Activated naive CD4-positive, alpha-beta T cell treated with anti-CD3 and anti-CD28 coated beads, Interleukin-2, amount 50 U/mL, for 72 hours (primary cell): ENCODE measurements at places on chromosomes 13 and 19.

DNA sequence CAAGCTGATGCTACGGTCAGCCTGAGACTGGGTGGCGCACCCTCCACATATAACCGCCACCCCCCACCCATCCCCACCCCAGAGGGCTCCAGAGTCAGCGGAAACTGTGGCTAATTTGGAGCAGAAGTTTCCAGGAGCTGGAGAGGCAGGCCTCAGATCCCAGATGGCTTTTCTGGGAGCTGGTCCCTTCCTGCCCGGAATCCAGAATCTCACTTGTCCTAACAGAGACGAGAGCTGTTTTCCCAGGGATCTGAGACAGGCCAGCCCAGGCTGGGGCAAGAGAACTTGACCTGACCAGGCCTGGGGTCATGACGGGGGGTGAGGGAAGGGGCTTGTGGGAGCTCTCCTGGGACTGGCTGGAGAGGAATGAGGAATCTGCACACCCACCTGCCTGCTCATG lies 6.5 kb downstream of the EPHX3 start:
- no peak for DNase-seq

DNA sequence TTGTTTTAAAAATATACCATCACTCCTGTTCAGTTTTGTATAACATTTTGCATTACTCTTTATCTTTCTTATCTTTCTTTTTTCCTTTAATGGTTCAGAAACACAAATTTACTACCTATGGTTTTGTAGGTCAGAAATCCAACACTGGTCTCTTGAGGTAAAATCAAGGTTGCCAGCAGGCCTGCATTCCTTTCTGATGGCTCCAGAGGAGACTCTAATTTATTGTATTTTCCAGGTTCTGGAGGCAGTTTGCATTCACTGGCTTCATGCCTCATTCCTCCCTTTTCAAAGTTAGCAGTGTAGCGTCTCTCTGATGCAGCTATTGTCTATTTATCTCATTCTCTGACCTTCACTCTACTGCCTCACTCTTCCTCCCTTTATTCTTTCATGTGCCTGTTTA lies 767.4 kb downstream of the SLITRK6 start:
- DNase-seq, result no peak

- no peak for DNase-seq
Measured at GRCh38 chr19:51019544-51019925, at the start of gene KLK10. Gene KLK10, minus strand, starts transcription at chr19:51019709. Its CDS starts 579 bp downstream, at chr19:51019130.

- DNase-seq, result no peak
Measured at GRCh38 chr19:51921949-51922348, 5.3 kb upstream of the ZNF613 start.

- DNase-seq, result no peak
Measured at GRCh38 chr13:36395280-36395679, 37.0 kb upstream of the CCNA1 start.

DNA sequence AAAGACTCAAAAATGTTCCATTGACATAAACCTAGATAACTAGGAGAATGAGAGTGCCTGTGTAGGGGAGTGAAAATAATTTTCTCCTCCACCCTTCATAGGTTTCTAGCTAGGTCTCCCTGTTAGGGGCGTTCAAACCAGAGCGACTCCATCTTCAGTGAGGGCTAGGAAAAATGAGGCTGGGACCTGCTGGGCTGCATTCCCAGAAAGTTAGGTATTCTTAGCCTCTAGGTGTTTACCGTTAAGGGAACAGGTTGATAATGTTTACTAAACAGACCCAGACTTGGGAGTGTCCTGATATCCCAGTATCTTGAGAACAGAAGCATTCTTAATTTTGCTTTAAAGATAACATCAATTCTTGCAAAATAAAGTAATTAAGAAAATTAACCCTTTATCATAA lies 20.1 kb downstream of the PABPC3 start:
- DNase-seq, result no peak

GRCh38 chr13:31930901-31931522 lies 100.6 kb upstream of the FRY start:
- no peak for DNase-seq

DNA sequence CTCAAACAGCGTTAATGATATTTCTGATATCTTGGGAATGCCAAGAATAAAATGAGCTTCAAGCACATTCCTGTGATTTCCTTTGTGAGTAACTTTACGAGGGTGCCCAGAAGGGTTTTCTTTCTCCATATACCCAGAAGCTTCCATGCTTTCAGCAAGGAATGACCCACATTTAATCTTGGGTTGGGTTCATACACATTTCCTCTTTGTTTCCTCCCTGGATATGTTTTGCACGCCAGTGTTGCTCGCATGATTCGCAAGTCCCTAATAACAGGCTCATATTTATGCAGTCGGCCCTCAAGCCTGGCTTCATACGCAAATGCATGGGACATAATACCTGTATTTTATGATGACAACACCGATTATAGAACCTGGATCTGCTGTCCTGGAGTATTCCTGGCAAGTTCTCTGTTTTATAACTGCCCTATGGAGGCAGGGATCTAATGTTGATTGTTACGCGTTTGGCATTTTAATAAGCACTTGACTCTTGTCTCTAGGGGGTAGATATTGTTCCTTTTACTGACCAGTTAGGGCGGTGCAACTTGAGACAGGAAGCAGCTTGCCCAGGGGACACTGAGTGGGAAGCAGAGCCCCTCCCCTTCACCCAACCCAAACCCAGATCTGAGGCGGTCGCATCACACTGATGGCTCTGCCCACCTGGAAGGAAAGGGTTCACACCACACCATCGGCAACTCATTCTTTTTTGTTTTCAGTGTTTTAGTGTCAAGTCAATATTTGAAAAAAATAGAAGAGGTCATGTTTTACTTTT lies 220.4 kb upstream of the SOX1 start:
- DNase-seq, result no peak

DNA sequence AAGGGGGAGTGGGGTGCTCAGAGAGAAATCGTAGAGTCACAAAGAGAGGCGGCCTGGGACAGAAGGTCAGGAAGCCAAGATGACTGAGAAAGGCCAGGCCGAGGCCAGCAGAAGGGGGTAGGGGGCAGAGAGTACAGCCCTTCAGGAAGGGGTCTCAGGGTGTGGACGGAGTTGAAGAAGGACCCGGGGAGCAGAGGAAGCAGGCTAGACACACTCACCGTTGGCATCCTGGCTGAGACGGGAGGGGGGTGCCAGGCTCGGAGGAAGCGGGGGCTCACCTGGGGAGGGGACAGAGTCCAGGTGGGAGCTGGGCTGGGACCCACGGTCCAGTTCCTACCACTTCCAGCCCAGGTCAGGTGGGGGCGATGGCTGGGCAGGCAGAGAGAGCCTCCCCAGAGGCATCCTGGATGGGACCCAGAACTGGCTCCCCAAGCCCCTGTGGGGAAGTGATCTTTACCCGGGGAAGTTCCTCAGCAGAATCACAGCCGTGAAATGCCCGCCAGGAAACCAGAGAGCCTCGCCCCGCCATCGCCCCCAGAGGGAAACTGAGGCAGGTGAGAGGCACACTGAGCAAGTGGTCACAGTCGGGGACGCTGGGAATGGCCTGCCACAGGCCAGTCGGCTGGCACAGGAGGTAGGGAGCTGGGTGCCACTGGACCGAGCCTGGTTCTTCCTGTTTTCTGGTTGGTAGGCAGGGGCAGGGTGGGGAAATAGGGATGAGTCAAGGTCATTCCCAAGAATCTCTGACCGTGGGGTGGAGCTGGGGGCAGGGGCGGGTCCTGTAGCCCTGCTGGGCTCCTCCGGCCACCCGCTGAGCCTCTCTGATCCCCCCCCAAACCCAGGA lies 1.4 kb downstream of the MATK start:
- DNase-seq, result no peak

DNA sequence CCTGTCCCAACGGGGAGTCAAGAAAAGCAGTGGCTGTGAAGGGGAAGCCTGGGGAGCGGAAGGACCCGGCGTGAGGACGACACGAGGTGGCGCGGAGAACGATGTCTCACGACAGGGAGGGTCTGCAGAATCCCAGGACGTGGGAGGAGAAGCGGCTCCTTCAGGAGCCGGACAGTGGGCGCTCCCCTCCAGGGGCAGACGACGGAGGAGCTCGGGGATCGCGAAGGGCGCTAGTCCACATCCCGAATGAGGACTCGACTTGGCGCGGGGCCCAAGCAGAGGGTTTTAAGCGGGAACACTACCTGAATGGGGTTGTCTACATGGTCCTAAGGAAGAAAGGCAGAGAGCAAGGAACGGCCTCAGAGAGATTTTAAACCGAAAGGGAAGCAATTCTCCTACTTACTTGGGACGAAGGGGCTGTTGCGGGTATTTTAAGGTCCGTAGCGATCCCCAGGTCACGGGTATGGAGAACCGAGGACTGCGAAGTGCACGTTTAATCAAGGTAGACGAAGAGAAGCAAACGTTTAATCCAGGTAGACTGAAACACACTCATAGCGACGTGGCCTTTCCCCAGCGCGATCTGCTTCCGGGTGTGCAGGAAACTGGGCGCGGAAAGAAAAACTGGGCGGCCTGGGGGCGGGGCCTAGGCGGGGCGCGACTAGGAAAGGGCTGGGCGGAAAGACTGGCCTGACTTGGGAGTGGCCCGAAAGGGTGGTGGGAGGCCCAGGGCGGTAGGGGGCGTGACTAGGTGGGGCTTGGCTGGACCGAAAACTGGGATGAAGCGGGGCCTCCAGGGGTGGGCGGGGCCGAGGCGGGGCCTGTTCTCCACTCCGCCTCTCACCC lies at the start of gene ZNF841:
Gene ZNF841 (minus strand): TSS at position 594 of the 843 bp plus-strand sequence. CDS start 10,964 bp downstream, outside the sequence.
- peak; percentile 91 for DNase-seq

DNA sequence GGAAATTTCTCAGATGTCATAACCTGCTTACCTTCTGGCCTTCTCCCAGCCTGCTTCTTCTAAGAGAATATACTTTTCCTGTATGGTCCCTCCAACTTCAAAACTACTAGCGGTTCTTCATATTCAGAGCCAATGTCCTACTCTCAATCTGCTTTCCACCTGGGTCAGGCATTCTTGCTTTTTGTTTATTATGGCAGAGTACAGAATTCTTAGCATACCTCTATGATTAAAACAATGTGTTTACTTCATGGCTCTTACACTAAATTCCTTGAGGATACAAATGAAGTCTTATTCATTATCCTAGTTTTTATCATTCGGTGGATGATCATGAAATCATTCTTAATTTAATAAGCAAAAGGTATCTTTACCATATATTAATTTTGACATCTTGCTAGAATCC lies 484.2 kb upstream of the SLITRK1 start:
- DNase-seq, result no peak

DNA sequence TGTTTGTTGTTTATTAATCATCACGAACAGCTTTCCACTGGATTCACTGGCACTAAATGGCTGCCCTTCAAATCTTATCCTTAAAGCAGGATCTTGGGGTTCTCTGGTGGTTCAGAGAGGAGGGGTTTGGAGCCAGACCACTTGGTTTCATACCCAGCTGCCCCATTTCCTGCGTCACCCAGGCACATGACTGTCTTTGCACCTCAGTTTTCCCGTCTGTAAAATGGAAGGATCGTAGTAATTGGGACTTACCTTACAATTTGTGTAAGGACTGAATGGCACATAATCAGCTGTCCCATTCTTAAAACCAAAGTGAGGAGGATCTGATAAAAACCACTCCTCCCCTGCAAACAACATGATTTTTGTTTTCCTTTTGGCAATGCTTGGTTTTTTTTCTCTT lies 318.3 kb downstream of the ZNF536 start:
- no peak for DNase-seq

DNA sequence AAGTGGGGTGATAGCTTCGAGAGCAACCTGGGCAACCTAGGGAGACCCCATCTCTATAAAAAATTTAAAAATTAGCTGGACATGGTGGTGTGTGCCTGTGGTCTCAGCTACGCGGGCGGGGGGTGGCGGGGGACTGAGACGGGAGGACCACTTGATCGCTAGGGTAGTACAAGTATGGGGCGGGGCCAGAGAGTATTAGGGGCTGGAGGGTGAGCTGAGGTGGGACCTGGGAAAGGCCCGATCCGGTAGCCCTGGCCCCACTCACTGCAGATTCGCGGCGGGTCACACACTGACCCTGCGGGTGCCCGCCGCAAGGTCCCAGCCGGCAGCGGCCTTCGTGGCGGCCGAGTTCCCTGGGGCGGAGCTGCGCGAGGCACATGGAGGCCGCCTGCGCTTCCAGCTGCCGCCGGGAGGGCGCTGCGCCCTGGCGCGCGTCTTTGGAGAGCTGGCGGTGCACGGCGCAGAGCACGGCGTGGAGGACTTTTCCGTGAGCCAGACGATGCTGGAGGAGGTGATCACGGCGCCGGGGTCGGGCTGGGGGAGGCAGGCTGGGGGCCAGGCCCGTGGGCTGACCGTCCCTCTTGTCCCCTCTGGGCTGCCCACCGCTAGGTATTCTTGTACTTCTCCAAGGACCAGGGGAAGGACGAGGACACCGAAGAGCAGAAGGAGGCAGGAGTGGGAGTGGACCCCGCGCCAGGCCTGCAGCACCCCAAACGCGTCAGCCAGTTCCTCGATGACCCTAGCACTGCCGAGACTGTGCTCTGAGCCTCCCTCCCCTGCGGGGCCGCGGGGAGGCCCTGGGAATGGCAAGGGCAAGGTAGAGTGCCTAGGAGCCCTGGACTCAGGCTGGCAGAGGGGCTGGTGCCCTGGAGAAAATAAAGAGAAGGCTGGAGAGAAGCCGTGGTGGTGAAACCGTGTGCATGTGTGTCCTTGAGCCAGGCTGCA lies 2.0 kb upstream of the ARHGAP45 start:
- peak; percentile 80 for DNase-seq

GRCh38 chr13:27131906-27132305 lies 39.7 kb downstream of the USP12 start:
- DNase-seq, result no peak

- DNase-seq, result no peak
Measured at GRCh38 chr19:46180701-46181387, 32.8 kb downstream of the IGFL2 start.

DNA sequence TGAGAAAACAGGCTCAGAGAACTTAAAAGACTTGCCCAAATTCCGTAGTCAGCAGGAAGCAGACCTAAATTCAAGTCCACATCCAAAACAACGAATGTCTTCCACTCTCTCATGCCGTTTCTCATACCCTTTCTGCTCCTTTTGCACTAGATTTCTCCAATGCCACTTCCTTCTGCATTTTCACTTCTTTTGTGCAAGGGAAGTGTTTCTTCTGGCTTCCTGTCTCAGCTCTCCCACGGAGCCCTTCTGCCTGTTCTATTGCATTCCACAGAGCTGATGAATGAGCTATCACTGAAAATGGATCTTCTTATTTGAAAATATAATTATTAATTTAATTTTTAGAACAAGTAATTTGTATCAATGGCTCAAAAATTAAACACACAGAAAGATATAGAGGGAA lies 56.1 kb upstream of the STK24 start:
- DNase-seq, result no peak

DNA sequence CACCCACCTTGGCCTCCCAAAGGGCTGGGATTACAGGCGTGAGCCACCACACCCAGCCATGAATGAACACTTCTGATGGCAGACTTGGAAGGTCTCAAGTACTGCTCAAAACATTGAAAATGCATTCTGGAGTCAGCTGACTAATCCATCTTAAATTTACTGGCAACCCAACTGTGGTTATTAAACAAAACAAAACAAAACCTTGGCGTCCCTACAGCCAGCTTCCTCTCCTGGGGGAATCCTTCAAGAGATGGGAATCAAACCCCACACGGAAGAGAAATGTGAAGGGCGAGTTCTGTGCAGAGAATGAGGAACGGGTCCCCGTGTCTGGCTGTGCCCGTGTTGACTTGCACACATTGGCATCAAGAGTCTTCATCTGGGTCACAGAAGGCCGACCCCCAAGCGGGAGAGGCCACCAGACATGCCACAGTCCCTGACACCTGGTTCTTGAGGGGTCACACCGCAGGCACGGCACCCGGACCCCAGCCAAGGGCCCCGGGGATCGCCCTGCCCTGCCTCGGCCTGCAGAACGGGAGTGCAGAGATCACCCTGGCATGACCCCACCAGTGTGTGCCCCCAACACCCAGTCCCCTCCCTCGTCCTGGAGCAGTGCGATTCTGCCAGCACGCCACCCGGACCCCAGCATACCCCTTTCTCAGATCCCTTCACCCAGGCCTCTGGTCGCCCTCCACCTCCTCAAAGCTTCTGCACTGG lies 3.2 kb downstream of the MAP2K2 start:
- no peak for DNase-seq
